Natural killer cell (primary cell): ENCODE measurements at places on chromosomes 12 and 14.

- DNase-seq, result no peak
Observed at GRCh38 chr14:50828721-50829488, 2.1 kb downstream of the NIN start.

GRCh38 chr12:107400686-107401447, 284.7 kb upstream of the PWP1 start:
- DNase-seq, result peak; percentile 32

- DNase-seq, result no peak
Observed at GRCh38 chr14:104505085-104506074, 74.2 kb upstream of the C14orf180 start.

GRCh38 chr12:125888921-125889320, 823.7 kb downstream of the AACS start:
- no peak for DNase-seq

DNA sequence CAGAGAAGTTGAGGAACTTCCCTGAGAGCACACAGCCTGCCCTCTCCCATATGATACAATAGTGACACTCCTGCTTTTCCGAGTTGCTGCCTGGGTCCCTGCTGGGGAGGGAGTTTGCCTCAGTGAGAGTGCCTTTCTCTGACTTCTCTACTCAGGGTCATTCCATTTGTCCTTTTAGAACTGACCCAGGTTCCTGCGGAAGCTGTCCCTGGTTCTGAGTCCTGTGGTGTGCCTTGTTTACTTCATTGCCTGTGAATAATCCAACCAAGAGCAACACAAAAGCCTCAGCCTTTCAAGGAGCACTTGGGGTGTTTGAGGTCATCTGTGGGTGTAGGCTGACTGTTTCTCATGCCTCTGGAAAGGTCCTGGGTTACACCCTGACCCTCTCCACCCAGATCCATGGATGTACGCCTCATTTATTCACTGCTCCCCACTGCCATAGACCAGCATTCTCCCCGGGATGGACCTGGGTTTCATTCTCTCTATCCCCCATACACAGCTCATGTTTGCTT, 13.6 kb downstream of the SERPINA1 start:
- no peak for DNase-seq

DNA sequence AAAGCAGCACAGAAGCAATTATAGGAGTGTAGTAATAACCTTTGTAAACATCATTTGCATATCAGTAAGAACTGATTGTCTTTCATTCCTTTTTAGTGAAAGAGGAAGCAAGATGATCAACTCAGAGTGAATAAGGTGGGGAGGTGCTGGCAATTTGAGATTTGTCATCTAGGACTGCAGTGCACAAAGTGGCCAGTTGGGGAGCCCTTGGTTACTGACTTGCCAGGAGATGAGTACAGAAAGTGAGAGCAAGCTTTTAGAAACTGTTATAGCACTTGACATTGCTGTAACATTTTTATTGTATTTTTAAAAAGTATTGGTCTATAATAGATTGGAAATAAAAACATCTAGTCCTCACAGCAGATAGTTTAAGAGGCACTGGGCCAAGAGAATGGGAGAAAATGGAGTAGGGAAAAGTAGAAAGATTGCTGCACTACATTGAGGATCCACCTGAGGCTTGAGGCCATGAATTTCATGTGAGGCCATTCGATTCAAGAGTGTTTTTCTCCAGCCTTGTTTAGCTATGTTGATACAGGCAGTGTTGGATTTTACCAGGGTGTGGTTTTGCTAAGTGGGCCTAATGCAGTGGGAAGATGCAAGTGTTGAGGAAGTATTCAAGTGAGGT, 98.2 kb downstream of the SNAPC1 start:
- DNase-seq, result peak; percentile 41

DNA sequence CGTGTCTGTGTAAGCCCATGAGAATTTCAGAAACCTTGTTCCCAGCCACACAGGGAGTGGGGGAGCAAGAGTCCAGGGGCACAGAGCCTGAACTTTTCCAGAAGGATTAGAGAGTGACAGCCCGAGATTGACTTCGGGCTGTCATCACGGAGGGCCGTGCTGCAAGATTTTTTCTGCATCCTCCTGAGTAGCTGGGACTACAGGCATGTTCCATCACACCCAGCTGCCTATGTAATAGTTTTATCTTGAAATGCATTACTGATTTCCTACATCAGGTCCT, 14.4 kb downstream of the EVL start:
- DNase-seq, result no peak

DNA sequence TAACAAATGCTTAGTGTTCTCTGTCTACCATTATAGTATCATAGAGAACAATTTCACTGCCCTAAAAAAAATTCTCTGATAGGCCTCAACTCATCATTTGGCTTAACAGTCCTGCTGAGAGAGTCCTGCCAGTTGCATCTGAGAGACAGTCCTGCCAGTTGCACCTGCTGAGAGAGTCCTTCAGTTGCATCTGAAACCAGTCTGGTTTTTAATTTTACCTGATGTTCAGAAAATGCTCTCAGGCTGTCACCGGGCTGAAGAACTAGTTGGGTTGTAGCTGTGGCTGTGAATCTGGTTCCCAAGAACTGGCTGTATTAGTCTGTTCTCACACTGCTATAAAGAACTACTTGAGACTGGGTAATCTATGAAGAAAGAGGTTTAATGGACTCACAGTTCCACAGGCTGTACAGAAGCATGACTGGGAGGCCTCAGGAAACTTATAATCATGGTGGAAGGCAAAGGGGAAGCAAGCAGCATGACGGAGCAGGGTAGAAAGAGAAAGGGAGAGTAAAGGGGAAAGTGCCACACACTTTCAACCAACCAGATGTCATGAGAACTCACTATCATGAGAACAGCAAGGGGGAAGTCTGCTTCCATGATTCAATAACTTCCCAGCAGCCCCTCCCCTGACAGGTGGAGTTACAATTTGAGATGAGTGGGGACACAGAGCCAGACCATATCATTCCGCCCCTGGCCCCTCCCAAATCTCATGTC, 51.6 kb downstream of the PRKCH start:
- no peak for DNase-seq

- DNase-seq, result no peak
Observed at GRCh38 chr14:84657911-84658310, 872.0 kb upstream of the FLRT2 start.

- no peak for DNase-seq
Observed at GRCh38 chr12:30825341-30825740, 70.6 kb upstream of the CAPRIN2 start.

DNA sequence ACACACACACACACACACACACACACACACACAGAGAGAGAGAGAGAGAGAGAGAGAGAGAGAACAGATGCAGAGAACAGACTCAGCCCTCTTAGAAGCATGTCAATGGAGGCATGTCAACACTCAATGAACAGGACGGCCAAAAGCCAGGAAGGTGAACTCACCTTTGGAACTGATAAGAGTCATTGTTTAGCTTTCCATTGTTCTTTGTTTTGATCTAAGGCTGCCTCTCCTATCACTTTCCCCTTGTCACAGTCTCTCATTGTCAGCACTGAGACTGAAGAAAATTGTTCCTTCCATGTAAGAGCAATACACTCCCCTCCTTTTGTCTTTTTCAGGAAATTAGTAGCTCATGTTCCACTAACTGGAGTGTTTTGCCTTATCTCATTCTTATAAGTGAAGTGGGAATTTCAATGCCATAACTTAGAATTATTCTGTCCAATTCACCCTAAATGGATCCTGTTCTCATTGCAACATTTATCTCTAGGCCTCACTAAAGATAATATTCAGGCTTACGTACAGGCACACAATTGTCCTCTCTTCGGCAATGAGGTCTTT, 218.0 kb downstream of the DUSP6 start:
- no peak for DNase-seq

- no peak for DNase-seq
Observed at GRCh38 chr14:78512021-78512420, 341.8 kb downstream of the NRXN3 start.
